GM10248 (cell line): ENCODE measurements at places on chromosomes 12 and 14.
A peak's percentile ranks its signal among the peaks of the same experiment; 100 is the strongest.

DNA sequence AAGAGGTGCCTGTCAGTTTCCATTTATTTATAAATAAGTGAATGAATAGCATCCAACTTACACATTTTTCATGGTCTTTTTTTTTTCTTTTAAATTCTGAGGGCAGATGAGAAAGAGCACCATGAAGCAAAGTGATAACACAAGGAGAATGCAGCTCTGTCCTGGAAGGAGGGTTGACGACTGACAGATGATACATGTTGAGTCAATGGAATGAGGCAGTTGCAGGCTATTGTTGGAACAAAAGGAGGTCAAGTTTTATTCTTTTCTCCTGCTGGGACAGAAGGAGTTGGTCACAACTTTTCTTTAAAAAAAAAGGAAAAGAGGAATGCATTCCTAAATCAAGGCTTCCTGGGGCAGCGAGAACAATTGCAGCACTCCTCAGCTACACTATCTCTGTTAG lies 119.9 kb upstream of the PLEKHG7 start:
- no peak for DNase-seq

DNA sequence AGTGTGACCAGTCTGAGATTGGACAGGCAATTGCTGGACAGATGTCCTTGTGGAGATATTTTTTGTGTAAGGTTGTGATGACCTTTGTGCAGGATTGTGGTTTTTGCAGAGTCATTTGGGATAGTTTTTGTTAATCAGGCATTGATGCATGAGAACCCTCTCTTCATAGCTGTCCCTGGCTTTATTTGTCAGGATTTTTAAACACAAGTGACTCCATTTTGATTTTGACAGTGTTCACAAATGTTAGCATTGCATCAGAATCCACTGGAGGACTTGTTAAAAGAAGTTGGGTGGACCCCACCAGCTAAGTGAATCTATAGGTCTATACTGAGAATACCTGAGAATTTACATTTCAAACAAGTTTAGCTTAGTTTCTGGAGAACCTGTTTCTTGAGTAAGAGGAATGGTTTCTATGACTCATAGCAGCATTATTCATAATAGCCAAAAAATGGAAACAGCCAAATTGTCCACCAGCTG lies 11.8 kb downstream of the FNTB start:
- no peak for DNase-seq

DNA sequence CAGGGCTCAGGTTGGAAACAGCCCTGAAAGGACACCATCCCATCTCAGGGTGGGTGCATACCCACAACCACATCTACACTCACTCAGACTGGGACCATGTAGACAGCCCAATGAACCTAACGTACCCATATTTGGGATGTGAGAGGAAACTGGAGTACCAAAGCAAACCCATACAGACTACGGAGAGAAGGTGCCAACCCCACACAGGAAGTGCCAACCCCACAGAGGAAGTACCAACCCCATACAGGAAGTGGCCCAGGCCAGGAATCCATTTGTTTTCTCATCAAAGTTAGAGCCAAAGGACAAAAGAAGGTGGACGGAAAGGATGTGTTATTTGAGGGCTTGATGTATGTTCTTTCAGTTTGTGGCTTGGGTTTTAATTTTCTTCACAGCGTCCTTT lies 19.5 kb upstream of the SPIC start:
- DNase-seq, result no peak

DNA sequence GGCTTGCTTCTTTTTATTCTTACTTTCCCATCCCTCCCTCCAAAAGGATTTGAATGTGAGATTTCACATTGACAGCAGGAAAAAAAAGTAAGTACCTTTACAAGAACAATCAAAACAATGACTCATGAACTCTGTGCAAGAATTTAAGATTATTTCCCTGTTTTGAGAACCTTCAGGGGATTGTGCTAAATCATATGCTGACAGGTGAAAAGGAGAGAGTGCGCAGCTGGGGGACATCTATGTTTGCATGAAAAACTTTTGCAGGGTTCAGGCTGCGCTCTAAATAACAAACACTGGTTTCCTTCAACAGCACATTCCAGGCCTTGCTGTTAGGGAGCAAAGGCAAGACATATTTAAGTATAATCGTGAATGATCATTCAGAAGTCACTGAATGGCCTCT lies 27.3 kb downstream of the RERG start:
- DNase-seq, result no peak

GRCh38 chr14:97456958-97457357 lies 659.8 kb downstream of the VRK1 start:
- DNase-seq, result no peak

DNA sequence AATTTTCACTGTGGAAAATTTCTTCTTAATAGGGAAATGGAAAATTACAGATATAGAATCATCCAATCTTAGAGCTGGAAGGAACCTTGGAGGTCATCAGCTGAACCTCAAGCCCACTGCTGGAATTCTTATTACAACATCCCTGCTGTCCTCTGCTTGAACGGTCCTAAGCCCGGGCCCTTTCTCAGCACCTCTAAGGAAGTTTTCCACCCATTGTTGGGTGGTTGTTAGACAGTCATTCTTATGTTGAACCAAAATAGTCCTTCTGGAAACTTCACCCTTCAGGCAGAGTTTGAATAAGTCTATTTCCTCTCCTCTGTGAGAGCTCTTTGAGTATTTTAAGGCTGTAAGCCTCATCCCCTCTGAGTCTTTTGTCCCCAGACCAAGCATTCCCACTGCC lies 70.7 kb downstream of the ZFP36L1 start:
- no peak for DNase-seq

- no peak for DNase-seq
These were observed 36.0 kb downstream of the MAP3K9 start for GRCh38 chr14:70773182-70773862.

DNA sequence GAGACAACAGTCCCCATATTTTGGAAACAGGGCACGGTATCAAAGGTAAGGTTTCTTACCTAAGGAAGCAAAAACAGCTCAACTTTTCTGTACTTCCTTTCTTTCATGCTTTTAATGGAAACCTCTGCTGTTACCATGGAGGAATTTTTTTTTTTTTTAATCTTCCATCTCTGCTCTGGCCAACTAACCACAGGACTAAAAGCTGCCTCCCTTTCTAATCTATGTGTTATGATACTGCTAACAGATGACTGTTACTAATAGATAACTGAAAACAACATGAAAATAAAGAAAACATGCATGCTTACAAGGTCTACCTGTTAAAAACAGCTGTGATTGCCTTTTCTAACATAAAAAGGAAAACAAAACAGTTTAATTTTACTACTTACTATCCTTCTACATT lies 168.4 kb downstream of the SOX5 start:
- no peak for DNase-seq

- no peak for DNase-seq
These were observed 9.8 kb upstream of the EXD2 start for GRCh38 chr14:69181491-69181890.

- no peak for DNase-seq
These were observed 207.6 kb upstream of the PDZRN4 start for GRCh38 chr12:40980427-40980961.

GRCh38 chr12:107335802-107336570 lies 242.6 kb upstream of the CRY1 start:
- no peak for DNase-seq

DNA sequence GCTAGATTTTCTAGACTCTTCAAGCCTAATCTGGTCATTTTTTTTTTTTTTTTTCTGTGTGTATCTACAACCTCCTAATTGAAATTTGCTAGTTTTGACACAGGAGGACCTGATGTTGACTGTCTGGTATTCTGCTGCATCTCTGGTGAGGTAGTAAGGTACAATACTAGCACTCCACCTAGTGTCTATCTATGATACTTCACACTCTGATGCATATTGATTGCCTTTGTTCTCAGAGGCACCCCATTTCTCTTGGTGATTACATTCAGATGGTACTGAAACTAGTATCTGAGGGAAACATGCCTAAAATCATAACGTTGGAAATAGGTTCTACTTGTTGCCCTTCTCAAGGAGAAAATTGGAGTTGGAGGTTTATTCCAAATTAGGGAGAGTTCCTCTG lies 930.5 kb upstream of the NOVA1 start:
- no peak for DNase-seq

GRCh38 chr12:54941659-54942058 lies 42.9 kb downstream of the TESPA1 start:
- no peak for DNase-seq

DNA sequence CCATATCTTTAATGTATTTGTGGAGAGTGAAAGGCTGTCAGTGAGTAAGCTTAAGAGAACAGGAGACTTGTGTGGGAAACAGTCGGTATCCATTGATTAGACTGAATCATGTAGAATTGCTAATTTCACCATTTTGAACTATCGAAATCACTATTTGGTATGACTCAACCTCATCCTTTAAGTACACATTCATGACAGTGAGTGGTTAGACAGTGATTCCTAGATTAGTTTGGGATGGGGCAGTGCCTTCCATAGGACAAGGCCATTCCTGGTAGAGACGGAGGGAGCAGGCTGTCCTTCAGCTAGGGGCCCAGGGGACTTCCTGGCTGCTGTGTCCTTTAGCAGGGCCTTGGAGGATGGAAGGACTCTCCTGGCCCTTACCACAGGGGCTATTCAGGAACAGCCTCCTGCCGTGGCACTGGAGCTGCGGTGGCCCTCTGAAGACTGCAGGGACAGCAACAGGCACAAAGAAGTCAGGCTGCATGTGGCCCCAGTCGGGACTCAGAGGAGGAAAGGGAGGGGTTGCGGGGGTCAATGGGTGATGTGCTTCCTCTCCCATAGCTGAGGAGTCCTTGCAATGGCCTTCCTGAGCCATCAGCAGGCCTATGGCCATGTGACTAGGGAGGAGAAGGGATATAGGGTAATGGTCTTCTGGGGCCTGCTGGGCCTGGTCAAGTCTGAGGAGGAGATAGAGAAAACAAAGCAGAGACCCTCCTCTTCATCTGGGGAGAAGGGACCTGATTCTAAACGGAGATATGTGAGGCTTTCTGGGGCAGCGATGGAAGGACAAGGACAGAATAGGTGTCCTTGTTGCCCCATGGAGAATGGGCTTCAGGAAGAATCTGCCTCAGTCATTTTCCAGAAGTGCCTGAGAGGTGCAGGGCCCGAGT lies 11.2 kb downstream of the SERPINA1 start:
- DNase-seq, result no peak

DNA sequence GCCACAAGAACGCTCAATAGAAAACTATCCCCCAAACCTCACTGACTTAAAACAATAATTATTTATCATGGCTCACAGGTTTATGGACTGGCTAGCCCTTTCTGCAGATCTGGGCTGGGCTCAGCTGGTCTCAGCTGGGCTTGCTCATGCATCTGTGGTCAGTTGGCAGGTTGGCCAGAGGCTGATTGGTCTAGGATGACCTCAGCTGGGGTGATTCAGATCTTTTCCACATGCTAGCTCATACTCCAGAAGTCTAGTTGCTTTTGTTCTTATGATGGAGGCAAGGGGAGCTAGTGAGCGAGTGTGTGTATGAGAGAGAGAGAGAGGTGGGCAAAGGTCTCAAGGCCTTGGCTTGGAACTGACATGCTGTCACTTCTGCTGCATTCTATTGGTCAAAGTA lies 181.2 kb upstream of the NRXN3 start:
- DNase-seq, result no peak

DNA sequence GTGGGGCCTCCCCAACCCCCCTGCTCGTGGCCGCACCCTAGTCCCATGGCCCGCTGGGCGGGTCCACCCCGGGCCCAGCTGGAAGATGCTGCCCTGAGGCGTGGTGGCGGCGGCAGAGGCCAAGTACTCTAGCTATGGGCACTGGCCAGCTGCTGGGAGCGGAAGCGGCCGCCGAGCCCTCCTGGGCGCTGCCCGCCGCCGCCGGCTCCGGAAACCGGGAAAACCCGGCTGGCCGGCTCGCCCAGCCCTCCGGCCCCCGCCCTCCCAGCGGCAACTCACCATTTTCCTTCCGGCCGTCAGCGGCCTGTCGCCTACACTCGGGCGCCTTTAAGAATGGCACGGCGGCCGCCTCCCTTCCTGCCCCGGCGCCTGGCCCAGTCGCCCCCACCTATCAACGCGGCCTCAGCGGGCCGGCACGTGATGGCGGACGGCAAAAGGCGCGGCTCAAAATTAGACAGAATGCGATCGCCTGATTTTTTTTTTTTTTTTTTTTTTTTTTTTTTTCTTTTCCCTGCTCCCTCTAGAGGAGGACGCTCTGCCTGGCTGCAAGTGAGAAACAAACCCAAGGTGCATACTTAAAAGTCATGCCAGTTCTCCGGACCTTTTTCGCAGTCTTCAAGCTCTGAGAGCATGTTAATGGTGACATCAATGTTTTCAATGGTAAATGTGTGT lies at the start of gene GMFB:
Gene GMFB, minus strand, starts transcription at position 335 of the 672 bp plus-strand sequence. Its CDS starts 53 bp downstream, at position 282.
- DNase-seq, result peak; percentile 93

GRCh38 chr12:57755454-57756372 lies 810 bp downstream of the MARCHF9 start:
- no peak for DNase-seq

- no peak for DNase-seq
These were observed 160.1 kb downstream of the KTN1 start for GRCh38 chr14:55739967-55740648.

DNA sequence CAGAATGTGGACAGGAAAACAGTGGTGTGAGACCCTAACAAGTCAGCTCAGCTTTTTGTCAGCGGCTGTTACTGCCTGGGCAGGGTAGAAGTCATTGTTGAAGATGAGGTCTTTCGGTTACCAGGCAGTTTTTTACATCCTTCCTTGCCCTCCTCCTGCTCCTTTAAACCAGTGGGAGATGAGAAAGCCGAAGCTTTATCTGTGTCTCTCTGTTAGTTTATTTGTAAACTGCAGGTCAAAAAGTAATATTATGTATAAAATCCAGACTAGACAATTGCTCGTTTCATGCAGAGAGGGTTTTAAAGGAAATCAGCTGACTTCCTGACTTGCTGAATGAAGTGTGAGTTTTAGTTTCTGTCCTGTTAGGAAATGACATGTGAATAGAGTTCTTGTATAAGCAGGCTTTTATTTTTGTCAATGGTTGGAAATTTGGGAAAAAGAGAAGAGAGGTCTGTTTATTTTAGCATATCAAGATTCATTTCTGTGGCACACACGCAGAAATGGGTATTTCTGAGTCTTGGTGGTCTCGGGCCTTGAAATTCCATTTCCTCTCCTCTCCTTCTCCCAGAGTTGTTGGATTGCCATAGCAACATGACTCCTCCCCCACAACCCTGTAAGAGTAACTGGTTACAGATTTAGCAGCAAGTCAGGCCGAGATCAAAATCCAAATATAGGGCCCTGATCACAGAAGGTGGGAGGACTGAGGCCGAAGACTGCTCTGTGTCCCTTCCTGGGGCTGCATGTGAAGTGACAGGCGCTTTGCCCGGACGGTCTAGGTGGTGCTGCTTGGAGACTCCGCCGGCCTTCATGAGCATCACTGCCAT lies 60.8 kb downstream of the SAMD4A start:
- DNase-seq, result peak; percentile 59

GRCh38 chr12:80858356-80858755 lies 79.4 kb downstream of the LIN7A start:
- no peak for DNase-seq
